ENCODE measurements at places on chromosomes 7 and 10.

DNA sequence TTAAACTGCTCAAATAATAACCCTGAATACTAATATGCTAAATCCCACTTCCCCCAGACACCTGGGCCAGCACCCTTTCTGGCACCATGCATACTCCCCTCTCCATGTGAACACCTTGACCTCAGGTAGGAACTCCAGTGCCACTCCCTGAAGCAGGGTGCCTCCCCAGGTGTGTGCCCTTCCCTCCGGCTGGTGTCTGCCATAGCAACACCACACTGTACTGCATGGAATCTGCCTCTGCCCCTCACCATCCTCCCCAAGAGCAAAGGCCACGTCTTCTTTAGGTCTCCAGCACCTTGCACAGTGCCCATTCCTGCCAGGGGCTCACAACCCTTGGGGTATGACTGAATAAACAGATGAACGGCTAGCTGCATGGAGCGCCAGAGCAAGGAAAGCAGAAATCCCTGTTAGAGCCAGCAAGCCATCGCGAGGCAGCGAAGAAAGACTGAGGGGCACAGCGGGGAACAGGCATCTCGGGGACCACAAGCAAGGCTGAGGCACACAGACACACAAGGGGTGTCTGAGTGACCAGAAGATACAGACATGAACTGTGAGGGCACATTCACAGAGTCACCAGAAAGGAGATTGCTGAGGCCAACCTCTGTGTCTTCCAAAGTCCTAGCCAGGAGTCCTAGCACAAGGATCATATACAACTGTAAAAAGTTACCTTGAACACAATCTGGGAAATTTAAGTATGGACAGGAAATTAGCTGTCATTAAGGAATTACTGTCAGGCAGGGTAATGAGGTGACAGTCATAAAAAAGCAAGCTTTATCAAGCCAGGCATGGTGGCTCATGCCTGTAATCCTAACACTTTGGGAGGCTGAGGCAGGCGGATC lies 25.7 kb downstream of the COBL start:
- no peak for DNase-seq

GRCh38 chr10:116774728-116775151 lies 32.4 kb upstream of the HSPA12A start:
- DNase-seq = no peak

- no peak for DNase-seq
These were observed 181.7 kb downstream of the PRKCQ start for GRCh38 chr10:6398399-6398798.

- DNase-seq = no peak
These were observed 516 bp downstream of the ZNHIT1 start for GRCh38 chr7:101218236-101219125.

- DNase-seq = no peak
These were observed 51.8 kb upstream of the FAM3C start for GRCh38 chr7:121447911-121448300.

DNA sequence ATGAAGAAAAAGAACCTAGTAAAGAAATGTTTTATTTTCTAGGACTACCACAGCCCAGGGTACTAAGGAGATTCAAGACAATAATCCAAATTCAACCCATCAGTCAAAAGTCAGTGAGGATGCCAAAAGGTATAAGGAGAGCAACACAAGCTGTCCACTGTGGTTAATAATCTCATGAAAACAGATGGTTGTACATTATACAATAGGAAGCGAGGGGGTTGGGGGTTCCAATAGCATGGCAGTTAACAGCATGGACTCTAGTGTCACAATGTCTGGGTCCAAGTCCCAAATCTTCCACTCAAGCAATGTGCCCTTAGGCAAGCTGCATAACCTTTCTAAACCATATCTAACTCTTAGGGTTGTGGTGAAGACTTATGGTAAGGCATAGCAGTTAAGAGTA lies 35.1 kb downstream of the BRAF start:
- no peak for DNase-seq

DNA sequence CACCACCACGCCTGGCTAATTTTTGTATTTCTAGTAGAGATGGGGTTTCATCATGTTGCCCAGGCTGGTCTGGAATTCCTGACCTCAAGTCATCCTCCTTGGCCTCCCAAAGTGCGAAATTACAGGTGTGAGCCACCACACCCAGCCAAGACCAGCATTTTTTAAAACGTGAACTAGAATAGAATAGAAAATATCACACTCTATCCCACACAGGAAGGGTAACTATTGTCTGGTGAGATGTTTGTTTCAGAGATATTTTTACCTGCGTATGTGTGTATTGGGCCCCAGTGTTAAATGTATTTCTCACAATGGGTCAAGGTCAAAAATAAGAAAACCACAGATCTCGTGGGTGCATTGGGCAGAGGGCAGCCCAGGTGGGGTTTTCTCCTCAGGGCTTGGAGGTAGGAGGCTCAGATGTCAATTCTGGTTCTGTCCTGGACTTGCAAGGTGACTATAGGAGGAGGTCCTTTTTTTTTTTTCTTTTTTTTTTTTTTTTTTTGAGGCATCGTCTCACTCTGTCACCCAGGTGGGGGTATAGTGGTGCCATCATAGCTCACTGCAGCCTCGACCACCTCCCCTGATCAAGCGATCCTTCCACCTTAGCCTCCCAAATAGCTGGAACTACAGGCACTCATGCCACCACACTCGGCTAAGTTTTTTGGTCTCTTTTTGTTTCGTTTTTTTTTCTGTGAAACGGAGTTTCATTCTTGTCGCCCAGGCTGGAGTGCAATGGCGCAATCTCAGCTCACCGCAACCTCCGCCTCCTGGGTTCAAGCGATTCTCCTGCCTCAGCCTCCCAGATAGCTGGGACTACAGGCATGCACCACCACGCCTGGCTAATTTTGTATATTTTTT lies 19.0 kb downstream of the SH2B2 start:
- no peak for DNase-seq

- no peak for DNase-seq
These were observed 141.9 kb downstream of the ANKRD7 start for GRCh38 chr7:118366363-118366762.

DNA sequence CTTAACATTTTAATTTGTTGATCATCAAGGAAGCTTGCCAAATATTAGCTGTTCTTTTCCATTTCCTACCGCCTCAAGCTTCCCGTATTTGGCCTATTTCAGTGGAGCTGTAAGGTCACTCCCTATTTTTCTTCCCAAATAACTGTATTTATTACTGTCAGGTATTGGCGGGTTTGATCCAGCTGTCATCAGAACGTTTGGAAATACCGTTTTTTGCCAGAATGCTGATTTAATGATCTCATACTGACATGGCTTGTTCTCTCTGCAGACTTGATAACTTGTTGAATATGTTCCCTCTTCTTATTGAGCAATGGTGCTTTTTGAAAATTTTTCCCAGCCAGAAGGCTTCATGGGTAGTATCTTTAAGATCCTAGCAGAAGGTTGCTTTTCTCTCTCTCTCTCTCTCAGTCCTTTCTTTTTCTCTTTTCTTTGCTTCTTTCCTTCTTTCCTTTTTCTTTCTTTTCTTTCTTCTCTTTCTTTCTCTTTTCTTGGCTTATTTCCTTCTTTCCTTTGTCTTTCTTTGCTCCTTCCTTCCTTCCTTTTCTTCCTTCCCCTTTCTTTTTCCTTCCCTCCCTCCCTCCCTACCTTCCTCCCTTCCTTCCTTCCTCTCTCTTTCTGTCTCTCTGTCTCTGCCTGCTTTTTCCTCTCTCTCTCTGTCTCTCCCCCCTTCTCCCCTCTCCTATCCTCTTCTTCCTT lies 42.1 kb downstream of the CUX1 start:
- DNase-seq = no peak
